CD4-positive, alpha-beta memory T cell (primary cell): ENCODE measurements at places on chromosomes 2 and 18. TPM values are rescaled to one million over a fixed set of nuclear protein-coding genes. Genes with fewer than 3 reads are reported as not detected.

DNA sequence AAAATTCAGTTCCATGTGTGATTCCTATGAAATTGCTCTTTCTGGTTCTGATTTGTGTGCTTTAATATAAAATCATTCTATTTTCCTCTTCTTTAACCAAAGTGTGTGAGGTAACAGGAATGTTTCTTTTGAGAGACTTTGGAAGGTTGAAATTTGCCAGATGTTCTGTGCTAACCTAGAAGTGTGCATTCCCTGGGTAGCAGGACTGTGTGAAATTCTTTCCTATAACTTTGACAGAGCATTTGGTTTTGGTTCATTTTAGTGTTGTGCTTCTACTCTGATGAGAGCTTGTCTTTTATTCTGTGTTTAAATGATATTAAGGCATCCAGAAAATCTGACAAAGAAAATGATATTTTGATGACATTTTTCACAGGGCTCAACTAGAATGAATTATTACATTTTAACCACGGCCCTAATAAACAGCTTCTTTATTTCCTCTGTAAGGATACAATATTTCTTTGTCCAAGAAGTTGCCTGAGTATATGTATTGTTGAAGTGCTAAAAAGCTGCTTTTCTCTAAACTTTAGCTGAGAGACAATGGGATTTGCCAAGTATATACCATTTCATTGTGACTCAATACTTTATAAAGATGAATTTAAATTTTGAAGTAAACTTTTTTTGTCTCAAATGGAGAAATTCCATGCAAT lies 34.7 kb upstream of the DLX1 start:
- no peaks in the 10 kb centered on the region for H3K36me3 ChIP-seq
- no peak overlapping the region for H3K27ac ChIP-seq
- H3K4me1 ChIP-seq = no peaks in the 10 kb centered on the region
- DNase-seq = no peak

- peak overlapping the region; percentile 53 for H3K4me3 ChIP-seq
- H3K27ac ChIP-seq = peak overlapping the region; percentile 94
- H3K36me3 ChIP-seq = no peaks in the 10 kb centered on the region
- H3K27me3 ChIP-seq = no peaks in the 10 kb centered on the region
- DNase-seq = peak; percentile 90
Measured at GRCh38 chr18:3448838-3449511, 997 bp upstream of the TGIF1 start.

The OR6B2 gene
- not detected for total RNA-seq

GRCh38 chr2:85423525-85423924 lies 5.0 kb downstream of the SH2D6 start:
- H3K4me3 ChIP-seq = no peak overlapping the region
- no peak for DNase-seq
- no peak overlapping the region for H3K27ac ChIP-seq
- H3K4me1 ChIP-seq = peaks cover 23% of the 10 kb centered on the region

DNA sequence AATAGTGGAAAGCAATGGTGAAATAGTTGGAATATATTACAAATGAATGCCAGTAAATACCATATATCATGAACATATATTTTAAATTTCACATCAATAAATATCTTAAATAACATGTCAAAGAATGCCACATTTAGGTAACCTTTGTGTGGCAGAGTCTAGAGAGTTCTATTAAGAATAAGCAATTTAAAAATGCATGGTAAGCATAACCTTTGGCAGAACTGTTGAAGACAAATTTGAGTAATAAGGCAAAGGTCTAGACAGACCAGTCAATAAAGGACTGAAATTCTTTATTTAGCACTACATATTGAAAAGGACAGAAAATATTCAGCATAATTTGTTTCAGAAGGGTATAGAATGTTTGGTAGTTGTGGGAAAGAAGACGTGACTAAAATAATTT lies 1417.0 kb downstream of the SUCLG1 start:
- no peaks in the 10 kb centered on the region for H3K36me3 ChIP-seq
- H3K27ac ChIP-seq = no peak overlapping the region
- H3K4me1 ChIP-seq = no peaks in the 10 kb centered on the region
- no peak for DNase-seq

GRCh38 chr2:106159866-106160785 lies 34.0 kb downstream of the UXS1 start:
- H3K27me3 ChIP-seq = no peaks in the 10 kb centered on the region
- peak overlapping the region; percentile 80 for H3K27ac ChIP-seq

The ITGA4 gene
- total RNA-seq = 297 TPM

DNA sequence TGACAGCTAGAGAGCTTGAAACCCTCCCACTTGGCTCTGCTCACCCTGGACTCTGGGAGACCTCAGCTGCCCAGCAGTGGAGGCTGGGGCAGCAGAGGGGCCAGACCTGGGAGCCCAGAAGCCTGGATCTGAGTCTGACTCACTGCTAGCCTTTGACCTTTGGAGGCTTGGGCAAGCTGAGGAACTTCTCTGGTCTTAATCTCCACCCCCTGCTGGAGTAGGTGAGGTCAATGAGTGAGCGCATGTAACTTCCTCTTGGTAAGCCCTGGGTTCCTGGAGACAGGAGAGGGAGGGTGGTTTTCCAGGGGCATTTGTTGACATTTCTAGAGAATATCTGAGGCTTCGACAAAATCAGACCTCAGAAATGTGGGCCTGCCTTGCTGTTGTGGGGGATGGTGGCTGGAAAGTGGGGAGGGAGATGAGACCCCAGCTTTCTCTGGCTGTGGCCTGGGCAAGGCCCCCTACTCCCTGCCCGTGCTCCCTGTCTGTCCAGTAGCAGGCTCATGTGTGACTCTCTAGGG lies 73.0 kb upstream of the YWHAQ start:
- H3K27me3 ChIP-seq = no peaks in the 10 kb centered on the region
- H3K4me3 ChIP-seq = no peak overlapping the region
- DNase-seq = peak; percentile 74
- peak overlapping the region; percentile 88 for H3K27ac ChIP-seq

DNA sequence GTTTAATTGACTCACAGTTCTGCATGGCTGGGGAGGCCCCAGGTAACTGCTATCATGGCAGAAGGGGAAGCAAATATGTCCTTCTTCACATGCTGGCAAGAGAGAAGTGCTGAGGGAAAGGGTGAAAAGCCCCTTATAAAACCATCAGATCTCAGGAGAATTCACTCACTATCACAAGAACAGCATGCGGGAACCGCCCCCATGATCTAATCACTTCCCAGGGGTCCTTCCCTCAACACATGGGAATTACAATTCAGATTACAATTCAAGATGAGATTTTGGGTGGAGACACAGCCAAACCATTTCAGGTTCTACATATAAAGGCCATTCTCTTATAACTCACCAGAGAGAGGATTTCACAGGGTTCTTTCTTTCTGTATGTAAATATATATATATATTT lies 62.9 kb downstream of the VRK2 start:
- H3K4me1 ChIP-seq = no peaks in the 10 kb centered on the region
- DNase-seq = no peak
- H3K4me3 ChIP-seq = no peak overlapping the region

GRCh38 chr2:57444752-57445430 lies 601.7 kb upstream of the VRK2 start:
- DNase-seq = no peak
- no peaks in the 10 kb centered on the region for H3K36me3 ChIP-seq
- no peaks in the 10 kb centered on the region for H3K4me1 ChIP-seq
- H3K27me3 ChIP-seq = no peaks in the 10 kb centered on the region
- no peak overlapping the region for H3K4me3 ChIP-seq

DNA sequence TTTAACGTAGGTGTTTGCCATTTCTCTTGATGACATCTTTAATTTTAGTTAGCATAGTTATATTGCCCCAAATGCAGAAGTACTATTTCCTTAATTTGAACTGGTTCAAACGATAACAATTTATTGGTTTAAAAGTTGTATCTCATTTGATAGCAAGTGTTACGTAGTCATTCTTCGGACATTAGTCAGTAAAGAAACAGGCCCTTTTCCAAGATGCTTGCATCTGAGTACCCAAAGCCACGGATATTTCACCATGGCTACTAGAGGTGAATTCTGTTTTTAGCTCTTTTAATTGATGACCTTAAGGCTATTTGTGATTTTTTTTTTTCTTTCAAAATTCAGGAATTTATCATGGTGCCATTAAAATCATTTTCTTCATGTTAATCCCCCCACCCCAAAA lies 32.1 kb downstream of the GLS start:
- H3K27me3 ChIP-seq = no peaks in the 10 kb centered on the region
- peaks cover 18% of the 10 kb centered on the region for H3K36me3 ChIP-seq
- H3K27ac ChIP-seq = no peak overlapping the region
- H3K4me3 ChIP-seq = no peak overlapping the region

The CXCR1 gene
- total RNA-seq = not detected

DNA sequence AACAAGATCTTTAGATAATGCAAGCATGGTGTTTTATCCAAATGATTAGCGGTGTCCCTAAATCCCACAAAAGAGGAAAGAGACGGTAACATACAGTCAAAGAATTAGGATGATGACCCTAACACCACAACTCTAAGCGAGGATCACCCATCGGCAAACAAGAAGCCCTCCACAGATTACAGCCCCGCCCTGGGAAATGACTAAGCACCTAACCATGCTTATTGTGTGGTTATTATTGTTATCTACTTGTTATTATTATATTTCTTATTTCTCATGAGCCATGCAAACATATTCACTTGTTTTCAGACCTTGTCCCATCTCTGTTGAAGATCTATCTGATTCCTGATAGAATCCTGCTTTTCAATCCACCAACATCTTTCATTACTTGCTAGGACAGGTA lies 651.3 kb downstream of the NYAP2 start:
- no peaks in the 10 kb centered on the region for H3K4me1 ChIP-seq
- H3K27ac ChIP-seq = no peak overlapping the region
- DNase-seq = no peak

DNA sequence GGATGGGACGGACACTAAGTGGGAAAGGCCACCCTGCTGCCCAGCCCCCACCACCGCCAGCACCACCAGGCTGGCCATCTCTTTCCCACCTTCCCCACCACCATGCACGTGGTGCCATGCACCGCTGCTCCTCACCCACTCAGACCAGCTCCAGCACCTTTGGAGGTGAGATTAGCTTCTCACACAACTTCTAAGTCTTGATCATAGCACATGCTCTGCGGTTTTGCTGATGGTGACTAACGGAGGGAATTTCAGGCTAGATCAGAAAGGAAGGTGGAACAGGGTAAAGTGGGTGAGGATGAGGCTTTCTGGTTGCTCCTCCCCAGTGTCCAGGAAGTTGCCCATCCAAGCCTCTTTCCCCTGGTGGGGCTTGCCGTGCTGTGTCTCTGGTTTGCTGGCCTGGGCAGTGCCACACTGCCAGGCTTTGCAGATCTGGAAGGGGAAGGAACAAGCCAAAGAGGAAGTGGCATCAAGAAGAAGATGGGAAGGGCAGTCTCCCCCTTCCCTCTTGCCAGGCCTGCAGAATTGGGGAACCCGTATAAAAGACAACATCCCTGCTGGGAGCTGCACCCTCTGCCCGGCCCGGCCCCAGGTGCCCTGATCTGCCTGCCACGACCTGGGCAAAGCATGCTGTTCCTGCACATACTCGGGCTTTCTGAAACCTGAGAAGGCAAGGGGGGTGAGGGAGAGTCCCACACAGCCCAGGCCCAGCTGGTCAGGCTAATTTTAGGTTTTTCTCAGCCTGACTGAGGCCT lies 44.3 kb upstream of the CAB39 start:
- H3K36me3 ChIP-seq = no peaks in the 10 kb centered on the region
- no peak overlapping the region for H3K4me3 ChIP-seq
- DNase-seq = no peak
- H3K27ac ChIP-seq = no peak overlapping the region
- H3K4me1 ChIP-seq = peaks cover 60% of the 10 kb centered on the region

GRCh38 chr18:9184998-9185613 lies 48.5 kb downstream of the ANKRD12 start:
- peaks cover 11% of the 10 kb centered on the region for H3K36me3 ChIP-seq
- no peak for DNase-seq
- H3K27me3 ChIP-seq = no peaks in the 10 kb centered on the region

GRCh38 chr2:223602972-223603371 lies 811 bp upstream of the SCG2 start:
- no peaks in the 10 kb centered on the region for H3K4me1 ChIP-seq
- no peaks in the 10 kb centered on the region for H3K27me3 ChIP-seq
- H3K36me3 ChIP-seq = no peaks in the 10 kb centered on the region
- no peak for DNase-seq
- no peak overlapping the region for H3K4me3 ChIP-seq
- no peak overlapping the region for H3K27ac ChIP-seq

The NEMP2 gene
- 20.7 TPM for total RNA-seq

DNA sequence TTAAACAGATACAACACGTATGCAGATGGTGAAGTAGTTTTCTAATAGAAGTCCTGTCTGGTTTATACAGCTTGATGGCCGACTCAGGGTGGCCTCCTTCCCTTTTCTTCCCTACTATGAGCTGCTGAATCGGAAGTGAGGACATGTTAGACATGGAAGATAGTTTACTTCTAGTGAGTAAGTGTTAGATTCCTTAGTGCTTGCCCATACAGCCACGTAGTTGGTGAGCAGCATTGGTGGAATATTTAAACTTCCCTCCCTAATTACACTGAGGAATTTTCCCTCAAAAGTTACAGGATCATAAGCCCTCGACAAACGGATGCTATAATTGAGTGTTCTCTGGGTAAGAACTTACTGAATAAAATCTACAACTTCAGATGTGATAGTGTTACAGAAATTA lies 52.1 kb downstream of the RHBDD1 start:
- H3K27me3 ChIP-seq = no peaks in the 10 kb centered on the region
- H3K4me3 ChIP-seq = no peak overlapping the region
